ENCODE measurements at places on chromosomes 2 and 18.

DNA sequence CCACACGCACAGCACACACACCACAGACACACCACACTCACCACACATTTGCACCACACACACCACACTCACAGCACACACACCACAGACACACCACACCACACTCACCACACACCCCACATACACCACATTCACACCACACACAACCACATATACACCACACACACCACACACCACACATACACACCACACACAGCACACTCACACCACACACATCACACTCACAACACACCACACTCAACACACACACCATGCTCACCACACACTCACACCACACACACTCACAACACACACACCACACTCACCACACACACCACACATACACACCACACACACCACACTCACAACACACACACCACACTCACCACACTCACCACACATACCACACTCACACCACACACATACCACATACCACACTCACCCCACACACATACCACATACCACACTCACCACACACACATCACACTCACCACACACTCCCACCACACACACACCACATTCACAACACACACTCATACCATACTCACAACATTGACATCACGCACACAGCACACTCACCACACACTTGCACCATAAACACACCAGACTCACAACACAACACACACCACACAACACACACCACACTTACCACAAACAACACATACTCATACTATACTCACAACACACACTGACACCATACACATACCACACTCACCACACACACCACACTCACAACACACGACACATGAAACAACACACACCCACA, 60.0 kb downstream of the SDC1 start:
- DNase-seq = no peak

- DNase-seq = no peak
Measured at GRCh38 chr2:11852526-11853196, 106.2 kb downstream of the LPIN1 start.

DNA sequence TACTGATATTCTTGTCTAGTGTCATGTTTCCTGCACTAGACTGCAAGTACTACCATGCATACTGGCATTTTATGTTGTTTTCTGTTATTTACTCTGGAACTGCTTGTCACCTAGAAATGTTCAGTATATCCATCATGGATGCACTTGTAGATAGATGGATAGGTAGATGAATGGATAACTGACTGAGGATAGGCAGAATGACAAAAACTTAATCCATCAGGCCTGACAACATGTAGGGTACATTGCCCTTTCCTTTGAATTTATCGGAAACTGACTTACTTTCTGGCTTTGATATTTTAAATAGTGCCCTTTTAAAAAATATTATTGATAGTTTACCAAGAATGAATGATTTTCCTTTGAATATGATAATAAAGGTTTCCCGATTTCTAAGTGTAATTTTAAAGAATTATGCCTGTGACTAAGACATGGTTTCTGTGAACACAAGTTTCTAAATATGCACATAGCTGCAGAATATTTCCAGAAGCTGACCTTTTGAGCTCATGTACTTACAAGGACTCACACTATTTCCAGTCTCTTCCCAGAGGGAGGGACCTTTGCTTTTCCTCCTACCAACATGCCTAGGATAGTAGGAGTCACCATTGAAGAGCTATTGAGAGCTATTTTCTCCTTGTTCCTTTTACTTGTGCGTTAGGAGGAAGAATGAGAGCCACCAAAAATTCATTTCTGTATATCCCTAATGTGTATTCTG, 81.3 kb downstream of the ANKRD12 start:
- DNase-seq = no peak

- no peak for DNase-seq
Measured at GRCh38 chr2:152049541-152049940, 49.3 kb downstream of the CACNB4 start.

GRCh38 chr2:217959723-217960122, 43.1 kb downstream of the TNS1 start:
- DNase-seq = no peak

DNA sequence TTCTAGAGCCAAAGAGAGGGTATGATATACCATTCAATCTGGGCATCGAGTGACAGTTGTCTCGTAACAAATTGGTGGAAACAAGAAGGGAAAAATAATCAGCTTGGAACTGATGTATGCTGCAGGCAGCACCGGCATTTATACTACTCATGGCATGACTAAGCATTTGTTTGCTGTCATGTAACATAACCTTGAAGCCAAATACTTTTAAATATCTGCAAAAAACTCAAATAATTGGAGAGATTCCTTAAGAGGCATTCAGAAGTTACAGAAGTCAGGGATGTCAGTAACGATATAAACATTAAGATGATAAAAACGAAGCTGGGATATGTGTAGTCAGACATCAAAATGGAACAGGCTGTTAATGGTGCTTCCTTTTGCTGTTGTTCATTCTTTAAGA, 157.3 kb upstream of the MMADHC start:
- no peak for DNase-seq

DNA sequence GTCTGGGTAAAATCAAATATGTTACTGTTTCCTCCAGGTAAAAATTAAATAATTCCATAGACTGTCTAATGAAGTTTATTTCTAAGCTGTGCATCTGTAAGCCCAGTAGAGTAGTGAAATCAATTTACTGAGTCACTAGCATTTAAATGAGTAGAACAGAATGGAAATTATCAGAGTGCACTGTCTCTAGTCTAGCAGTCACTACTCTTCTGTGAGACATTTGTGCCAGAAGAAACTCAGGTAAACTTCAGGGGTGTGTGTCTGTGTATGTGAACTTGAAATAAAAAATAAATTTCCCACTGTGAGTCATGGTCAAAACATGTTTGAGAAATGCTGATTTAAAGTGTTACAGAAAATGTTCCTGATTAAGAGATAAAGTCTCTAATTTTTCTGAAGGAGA, 146.4 kb downstream of the RIF1 start:
- no peak for DNase-seq

GRCh38 chr2:106097038-106098000, 96.8 kb downstream of the UXS1 start:
- DNase-seq = no peak

DNA sequence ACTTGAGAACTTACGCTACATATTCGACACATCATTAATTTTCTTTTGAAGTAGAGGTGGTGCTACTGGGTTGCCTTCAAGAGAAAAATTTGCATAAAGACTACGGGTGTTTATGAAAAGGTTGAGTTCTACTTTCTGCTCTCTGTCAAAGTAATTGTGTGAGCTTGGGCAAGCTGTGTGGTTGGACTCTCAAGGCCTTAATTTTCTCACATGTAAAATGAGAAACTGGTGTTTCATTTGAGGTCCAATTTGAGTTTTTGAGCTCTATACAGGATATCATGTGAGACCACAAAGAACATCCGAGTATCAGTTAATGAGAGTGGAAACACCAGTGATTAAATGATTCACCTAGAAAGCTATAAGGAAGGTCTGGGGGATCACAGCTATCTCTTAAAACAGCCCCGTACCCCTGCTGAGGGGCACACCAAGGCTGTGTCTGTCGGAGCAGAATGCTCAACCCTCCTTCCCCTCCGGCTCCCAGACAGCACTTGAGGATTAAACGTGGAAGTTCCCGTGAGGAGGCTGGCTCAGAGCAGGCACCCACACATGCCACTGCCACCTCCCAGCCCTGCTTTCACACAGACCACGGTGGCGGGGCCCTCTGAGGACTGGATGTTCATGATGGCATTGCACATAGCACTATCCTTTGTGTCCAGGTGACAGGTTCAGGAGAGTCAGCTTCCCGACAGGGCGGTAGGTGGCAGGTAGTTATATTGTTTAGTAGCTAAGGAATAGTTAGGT, 191.8 kb downstream of the RNF144A start:
- DNase-seq = no peak

- no peak for DNase-seq
Measured at GRCh38 chr2:9310377-9310776, 103.8 kb downstream of the ASAP2 start.

DNA sequence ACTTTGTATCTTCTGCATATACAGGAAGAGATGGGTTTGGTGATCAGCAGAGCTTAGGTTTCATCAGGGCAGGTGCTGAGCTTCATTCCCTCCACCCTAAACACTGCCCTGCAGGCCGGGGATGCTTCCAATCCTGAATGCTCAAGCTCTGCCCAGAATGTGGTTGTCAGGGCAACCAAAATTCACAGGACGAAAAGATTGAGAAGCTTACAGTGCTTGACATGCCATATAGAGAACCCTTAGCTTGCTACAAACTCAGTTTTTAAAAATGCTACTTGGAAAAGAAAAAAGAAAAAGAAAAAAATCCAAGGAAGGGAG, 65.6 kb downstream of the SH3RF3 start:
- no peak for DNase-seq

DNA sequence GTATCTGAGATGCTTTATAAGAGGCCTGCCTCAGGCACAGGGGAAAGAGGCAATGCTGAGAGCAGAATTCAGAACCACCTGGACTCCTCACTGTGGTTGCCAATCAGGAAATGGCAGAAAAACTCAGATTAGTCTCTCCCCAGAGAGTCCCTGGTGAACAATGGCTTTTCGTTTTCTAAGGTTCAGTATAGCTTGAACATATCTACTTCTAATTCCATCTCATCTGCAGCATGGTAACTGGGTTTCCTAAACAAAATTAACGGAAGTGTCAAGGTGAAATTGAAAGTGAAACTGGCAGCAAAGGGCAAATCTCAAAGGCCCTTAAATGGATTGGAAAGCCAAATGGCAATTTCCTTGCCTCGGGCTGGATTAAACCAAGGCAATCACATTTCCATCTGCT, 480.2 kb upstream of the ACVR2A start:
- DNase-seq = no peak

DNA sequence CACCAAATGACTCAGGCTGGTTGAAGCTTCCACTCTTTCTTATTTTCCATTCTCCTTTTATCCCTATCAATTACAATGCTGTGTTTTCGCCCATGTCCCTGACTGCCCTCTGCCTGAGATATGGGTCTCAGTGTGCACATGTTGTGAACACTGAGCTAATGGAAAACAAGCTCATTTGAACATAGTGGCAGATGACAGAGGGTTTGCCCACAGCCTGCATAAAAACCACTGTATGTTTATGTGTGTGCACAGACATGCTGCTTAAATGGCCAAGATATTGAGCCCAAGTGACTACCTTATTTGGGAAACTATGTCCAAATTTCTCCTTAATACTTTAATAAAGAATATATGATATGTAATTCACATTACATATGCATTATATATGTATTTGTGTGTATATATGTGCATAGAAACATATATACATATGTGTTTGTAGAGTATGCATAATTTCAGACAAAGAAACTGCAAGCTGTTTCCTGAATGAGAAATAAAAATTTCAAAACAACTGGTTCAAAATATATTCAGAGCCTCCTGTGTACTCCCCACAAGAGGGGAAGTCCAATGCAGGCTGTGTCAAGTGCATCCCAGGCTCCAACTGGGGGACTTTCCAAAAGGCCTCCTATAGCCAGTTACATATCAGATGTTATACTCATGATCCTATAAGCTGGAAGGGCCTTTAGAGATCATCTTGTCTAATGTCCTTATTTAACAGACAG, 92.7 kb upstream of the CD302 start:
- DNase-seq = no peak

DNA sequence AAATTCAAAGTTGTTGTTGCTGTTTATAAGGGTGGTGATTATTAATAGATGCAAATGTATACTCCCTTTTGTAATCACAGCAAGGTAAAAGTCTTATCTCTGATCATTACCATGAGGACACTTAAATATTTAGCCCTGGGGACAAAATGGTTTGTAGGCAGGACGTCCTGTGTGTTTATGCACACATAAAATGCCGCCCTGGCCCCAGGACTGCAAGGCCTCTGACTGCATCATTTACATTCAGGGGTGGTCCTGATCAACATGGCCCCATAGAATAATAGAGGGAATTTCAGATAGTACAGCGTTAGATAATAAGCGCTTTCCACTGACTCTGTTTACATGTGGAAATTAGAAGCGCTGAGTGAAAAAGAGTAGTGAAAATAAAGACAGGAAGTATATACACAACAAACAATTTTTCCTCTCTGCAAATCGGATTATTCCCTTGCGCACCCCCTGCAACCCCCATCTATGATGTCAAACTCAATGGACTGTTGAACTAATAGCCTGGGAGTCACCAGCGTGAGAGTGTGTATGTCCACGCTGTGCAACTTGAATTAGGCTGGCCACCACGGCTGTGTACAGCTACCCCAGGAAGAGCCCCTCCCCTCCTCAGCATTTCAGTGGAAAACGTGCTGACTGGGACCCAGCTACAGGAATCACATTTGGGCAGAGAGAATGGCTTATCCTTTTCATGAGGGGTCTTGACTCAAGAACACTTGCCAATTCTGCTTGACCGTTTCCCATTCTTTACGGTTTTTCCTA, 291.5 kb downstream of the SOX11 start:
- DNase-seq = no peak

GRCh38 chr2:112708968-112709367, 11.9 kb upstream of the NT5DC4 start:
- DNase-seq = no peak

DNA sequence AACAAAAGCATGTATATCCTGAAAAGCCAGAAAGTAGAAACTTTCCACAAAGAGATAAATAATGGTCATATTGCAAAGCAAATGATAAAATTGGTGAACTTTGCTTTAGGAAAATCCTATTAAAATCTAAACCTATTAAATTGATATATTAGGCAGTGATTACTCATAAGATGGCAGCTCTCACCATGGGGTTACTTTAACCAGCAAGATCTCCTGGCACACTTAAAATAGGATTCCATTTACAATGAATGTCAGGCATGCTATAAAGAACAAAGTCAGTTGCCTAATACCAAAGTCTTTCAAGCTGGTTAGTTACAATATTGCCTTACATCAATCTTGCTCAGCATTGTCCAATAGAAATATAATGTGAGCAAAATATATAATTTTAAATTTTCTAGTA, 816.2 kb downstream of the BCL11A start:
- DNase-seq = no peak

- DNase-seq = no peak
Measured at GRCh38 chr2:196268025-196268424, 96.6 kb upstream of the STK17B start.

GRCh38 chr2:10473121-10473756, 25.1 kb upstream of the ODC1 start:
- no peak for DNase-seq

- DNase-seq = no peak
Measured at GRCh38 chr18:22267225-22267624, 97.8 kb downstream of the GATA6 start.

GRCh38 chr2:187312718-187313282, 135.3 kb downstream of the CALCRL start:
- no peak for DNase-seq
